ENCODE measurements at places on chromosomes 16 and 17. TPM values are rescaled to one million over a fixed set of nuclear protein-coding genes. Genes with fewer than 3 reads are reported as not detected.

DOC2B gene
- total RNA-seq, result not detected

TBC1D3H gene
- not detected for total RNA-seq

RGS11 gene
- not detected for total RNA-seq

ABCA8 gene
- total RNA-seq, result not detected

TBC1D3E gene
- 6.1 TPM for total RNA-seq

CCDC78 gene
- total RNA-seq, result 11.2 TPM

CHST4 gene
- total RNA-seq, result not detected

PRSS36 gene
- total RNA-seq, result 1.6 TPM

TNS4 gene
- total RNA-seq, result not detected

FOXF1 gene
- total RNA-seq, result not detected

CSH1 gene
- total RNA-seq, result not detected

HBA1 gene
- total RNA-seq, result 283 TPM

HOXB5 gene
- total RNA-seq, result not detected

NSF gene
- 91.0 TPM for total RNA-seq

ARSG gene
- total RNA-seq, result 18.4 TPM

DNA sequence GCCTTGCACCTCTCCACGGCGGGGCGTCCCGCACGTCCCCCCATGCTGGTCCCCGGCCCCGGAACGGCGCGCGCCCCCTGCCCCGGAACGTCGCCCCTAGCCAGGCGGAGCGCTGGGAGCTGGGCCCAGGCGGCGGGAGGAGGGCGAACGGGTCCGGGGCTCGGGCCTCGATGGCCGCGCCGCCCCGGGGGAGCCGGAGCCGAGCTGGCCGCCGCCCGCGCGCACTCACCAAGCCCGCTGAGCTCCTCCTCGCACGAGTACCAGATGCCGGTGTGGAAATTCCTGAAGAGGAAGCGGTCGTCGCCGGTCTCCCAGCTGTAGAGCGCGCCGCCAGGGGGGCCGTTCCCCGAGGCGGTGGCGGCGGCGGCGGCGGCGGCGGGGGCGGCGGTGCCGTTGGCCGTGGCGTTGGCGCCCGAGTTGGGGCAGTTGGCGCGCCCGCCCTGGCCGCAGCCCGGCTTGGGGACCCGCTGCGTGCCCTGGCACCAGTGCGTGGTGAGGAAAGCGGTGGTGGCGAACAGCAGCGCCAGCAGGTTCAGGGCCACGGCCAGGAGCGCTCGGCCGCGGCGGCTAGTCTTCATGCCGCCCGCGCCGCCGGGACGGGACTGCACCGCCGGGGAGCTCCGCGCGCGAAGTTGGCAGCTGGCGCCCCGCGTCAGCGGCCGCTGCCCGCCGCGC, 530 bp downstream of the GSG1L start:
- no peak for DNase-seq

- peak; percentile 25 for DNase-seq
These were observed 2.1 kb upstream of the C17orf107 start for GRCh38 chr17:4897198-4897687.

- DNase-seq, result peak; percentile 74
These were observed 36.7 kb upstream of the ABR start for GRCh38 chr17:1216217-1217088.

- DNase-seq, result no peak
These were observed 8.1 kb downstream of the PHKB start for GRCh38 chr16:47469227-47469626.

DNA sequence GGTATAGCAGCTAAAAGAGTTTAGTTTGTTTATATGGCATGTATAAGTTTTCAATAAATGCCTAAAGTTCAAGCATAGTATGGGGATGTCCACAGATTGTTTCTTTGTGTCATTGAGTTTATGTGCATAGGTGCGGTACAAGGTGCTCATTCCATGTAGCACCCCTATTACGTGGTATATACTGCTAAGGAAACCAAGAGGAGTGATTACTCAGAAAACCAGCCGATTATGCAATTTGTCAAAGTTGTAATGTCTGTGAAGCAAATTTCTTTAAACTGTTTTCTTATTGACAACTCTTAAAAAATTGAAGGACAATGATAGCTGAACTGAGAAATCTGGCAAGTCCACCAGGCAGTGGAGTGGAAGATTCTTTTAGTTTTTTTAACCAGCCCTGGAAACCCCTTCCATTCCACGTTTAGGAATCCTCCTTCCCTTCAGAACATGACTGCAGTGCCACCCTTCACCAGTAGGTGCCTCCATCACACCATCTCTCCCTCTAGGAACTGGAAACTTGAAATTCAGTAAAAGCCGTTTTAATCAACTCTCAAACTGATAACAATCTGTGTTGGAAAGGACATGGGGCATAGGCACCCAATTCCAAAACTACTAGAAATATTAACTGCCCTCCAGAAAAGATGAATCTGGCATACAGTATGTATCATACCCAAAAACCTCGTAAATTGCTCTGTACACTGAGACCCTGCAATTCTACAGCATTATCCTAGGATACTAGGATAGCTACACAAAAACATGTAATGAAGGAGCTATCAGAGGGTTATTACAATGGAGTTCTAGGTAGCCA, 43.5 kb downstream of the REXO5 start:
- DNase-seq, result peak; percentile 73

GRCh38 chr16:75074920-75075687, 41.5 kb downstream of the LDHD start:
- peak; percentile 83 for DNase-seq

- DNase-seq, result peak; percentile 75
These were observed 22.3 kb upstream of the ZFPM1 start for GRCh38 chr16:88430524-88431446.

DNA sequence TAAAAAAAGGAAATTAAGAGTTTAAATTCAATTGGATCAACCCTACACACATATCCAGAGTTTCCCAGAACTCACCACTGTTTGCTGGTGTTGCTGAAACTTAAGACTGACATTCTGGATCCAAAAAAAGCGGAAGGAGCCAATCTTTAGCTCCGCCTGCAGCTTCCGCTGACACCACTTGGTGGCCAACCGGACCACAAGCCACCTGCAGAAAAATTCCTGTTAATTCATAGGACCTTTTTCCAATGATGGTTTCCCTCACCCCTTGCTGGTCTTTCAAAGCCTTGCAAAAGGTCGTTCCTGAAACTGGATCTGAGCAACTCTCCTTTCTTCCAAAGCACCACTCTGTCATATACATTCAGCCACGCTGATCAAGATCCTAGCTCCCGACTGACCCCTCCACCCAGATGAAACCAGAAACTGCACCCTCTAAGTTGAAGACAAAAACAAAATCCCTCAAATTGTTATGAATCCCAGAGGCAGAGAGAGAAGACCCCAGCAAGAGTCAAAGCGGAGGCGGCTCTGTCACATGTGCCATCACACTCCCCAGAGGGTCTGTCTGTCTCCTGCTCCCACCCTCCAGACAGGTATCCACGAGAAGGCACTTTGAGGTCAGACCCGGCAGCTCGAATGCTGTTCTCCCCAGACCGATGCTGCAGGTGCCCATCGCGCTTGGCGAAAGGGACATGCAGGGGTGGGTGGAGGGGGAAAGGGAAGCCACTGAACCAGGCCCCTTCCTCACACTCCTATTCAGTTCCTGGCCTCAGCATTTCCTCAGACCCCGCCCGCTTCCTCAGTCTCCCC, 773 bp downstream of the BLTP2 start:
- peak; percentile 70 for DNase-seq

GRCh38 chr17:15255713-15256454, 9.2 kb downstream of the PMP22 start:
- no peak for DNase-seq

DNA sequence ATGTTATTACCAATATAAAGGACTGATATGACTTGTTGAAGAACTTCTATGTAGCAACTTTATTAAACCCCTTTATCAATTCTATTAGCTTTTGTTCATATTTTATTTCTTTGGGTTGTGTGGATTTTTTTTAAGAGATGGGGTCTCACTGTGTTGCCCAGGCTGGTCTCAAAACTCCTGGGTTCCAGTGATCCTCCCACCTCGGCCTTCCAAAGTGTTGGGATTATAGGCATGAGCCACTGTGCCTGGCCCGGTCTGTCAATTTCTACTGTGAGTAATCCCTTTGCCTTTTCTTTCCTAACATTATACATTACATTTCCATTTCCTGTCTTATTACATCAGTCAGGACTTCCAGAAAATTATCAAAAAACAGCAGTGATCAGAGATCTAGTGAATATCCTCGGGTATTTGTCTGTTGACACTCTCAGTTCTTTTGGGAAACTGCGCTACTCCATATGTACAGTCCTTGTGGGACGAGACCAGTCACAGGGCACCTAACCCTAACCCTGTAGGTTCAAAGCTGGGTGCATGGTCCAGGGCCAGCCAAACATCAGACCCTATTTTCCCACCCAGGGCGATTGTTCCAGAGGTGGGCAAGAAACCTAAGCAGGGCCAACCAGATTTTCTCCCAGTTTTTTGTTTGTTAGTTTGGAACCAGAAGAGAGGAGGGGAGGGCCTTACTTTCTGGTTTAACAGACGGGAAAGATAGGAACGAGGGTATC, 1.7 kb upstream of the SLC47A1 start:
- no peak for DNase-seq

- no peak for DNase-seq
These were observed 4.0 kb downstream of the MAFG start for GRCh38 chr17:81923302-81924260.

- DNase-seq, result no peak
These were observed 2.6 kb downstream of the WNT9B start for GRCh38 chr17:46853896-46854444.

DNA sequence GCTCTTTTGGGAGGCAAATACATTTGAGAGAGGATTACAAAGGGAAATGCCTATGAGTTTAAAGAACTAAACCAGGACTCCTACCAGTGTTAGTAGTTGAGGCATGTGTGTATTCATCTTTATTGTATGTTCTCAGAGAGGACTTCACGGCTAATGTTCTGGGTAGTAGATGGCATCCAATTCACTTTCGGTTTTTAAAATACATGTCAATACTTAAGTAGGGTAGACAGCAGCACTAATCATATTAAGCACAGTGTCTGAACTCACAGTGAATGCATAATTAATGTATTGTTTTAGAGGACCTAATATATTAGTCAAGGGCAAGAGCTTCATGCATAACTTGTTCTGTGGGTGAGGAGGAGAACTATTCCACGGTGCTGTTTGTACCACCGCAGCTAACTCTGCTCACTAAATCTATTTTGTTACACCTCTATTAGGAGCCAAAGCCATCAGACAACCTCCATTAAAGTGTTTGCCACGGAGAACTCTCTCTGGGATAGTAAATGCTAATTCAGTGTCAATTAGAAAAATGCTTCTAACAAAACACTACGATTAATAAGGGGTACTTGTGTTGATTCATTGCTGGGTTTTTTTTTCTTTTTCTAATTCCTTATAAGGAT, 56.3 kb downstream of the COX10 start:
- no peak for DNase-seq

- no peak for DNase-seq
These were observed 173.8 kb upstream of the CCL2 start for GRCh38 chr17:34081269-34081668.

GRCh38 chr17:52751051-52751450, 592.5 kb upstream of the CA10 start:
- DNase-seq, result no peak

GRCh38 chr17:19867329-19868078, at the start of gene ULK2:
Gene ULK2, minus strand, starts transcription at chr17:19867936. Its CDS starts 519 bp downstream, at chr17:19867417.
- DNase-seq, result peak; percentile 66

DNA sequence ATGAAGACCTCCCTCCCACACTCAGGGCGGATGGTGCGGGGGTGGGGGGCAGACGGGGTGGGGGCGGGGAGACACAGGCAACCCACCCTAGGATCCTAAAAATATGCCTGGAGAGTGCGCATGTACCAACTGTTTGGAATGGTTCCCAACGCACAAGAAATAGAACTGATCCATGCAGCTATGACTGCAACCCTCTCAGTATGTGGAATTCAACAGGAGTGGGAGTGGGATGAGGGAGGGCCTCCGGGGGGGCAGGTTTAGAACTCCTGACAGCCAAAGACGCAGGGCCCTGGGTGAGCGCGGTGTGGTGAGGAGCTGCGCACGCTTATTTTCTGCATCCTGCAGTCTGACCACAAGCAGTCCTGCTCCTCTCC, 1.1 kb upstream of the P2RX5 start:
- DNase-seq, result no peak

DNA sequence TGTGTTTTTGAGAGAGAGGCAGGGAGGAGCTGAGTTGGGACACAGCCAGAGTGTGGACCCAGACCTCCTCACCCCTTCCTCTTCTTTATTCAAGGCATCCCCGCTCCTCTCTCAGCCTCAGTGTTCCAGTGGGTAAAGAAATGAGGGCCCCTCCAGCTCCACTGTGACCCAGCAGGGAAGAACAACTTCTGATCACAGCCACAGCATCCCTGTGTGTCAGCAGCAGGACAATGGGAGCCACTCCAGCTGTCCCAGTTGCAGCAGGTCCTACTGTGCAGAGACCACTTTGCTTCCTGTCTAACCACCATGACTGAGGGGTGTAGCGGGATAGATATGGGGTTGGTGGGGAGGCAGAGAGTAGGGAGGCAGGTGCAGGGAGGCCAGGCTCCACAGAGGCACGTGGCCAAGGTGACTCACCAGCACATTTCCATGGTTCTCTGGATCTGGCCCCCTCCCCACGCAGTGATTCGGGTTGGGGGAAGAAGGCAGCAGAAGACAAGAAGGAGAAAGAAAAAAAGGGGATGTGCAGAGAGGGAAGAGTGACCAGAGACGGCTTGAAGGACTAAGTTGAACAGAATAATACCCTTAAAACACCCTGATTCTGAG, 24.5 kb downstream of the PIK3R5 start:
- no peak for DNase-seq

GRCh38 chr16:85361441-85362118, 249.3 kb upstream of the CIBAR2 start:
- DNase-seq, result no peak

GRCh38 chr17:2452216-2452750, 51.4 kb upstream of the MNT start:
- no peak for DNase-seq

- DNase-seq, result peak; percentile 65
These were observed 9.5 kb upstream of the TCF25 start for GRCh38 chr16:89863741-89864526.

GRCh38 chr16:64975821-64976220, 146.0 kb downstream of the CDH11 start:
- DNase-seq, result no peak

DNA sequence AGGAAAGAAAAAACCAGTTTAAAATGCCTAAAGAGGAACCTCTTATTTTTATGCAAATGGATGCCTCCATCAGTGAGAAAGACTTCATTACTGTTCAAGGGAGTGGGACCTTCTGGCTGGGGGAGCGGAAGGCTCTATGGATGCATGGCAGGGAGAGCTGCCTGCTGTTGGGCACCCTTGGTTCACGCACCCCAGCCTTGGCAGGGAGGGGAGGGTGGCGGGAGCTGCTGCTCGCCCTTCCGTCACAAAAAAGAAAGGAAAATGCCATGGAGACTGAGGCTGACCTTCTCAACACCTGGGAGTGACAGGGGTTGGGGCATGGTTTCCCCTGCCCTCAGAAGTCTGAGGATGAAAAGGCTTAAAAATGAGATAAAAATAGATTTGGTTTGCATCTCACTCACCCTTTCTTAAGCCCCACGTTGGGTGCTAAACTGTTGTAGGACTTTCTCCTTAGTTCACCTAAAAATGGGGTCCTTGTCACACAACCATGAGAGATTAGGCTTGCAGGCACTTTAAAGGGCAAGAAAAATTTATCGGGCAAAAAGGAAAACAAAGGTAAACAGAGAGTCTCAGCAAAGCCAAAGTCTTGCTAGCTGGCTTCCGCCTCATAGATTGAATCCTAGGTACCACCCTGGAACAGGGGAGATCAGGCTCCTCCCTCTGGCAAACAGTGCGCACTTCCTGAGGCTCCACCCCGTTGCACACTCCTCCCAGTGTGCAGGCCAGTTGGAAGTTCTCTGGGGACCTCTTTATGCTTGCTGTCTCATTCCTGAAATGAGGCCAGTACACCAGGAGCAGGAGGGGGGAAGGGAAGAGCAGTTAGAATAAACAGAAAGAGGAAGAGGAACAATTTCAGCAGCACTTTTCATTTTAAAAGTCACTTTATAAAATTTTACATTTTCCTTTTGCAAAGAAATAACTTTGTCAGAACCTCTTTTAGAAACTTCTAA, 31.6 kb downstream of the PHKB start:
- peak; percentile 72 for DNase-seq

All from B cell (primary cell).